ENCODE measurements at places on chromosomes 4 and X.
A peak's percentile ranks its signal among the peaks of the same experiment; 100 is the strongest.

GRCh38 chr4:39961311-39961877, 16.3 kb downstream of the PDS5A start:
- H3K36me3 ChIP-seq = no peaks in the 10 kb centered on the region
- H3K4me1 ChIP-seq = peaks cover 7% of the 10 kb centered on the region
- DNase-seq = no peak
- no peak overlapping the region for H3K27ac ChIP-seq
- H3K4me3 ChIP-seq = no peak overlapping the region
- H3K27me3 ChIP-seq = no peaks in the 10 kb centered on the region

DNA sequence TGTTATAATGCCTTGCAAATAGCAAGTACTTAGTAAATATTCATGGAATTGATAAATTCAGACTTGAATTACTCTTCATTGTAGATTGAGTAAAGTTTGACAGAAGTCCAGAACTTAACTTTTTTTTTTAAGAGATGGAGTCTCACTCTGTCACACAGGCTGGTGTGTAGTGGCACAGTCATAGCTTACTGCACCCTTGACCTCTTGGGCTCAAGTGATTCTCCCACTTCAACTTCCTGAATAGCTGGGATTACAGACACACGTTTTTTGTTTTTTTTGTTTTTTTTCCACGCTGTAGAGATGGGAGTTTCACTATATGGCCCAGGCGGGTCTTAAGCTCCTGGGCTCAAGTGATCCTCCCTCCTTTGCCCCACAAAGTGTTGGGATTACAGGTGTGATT, 32.1 kb downstream of the UBE2K start:
- DNase-seq = no peak
- no peaks in the 10 kb centered on the region for H3K27me3 ChIP-seq
- H3K4me1 ChIP-seq = no peaks in the 10 kb centered on the region

DNA sequence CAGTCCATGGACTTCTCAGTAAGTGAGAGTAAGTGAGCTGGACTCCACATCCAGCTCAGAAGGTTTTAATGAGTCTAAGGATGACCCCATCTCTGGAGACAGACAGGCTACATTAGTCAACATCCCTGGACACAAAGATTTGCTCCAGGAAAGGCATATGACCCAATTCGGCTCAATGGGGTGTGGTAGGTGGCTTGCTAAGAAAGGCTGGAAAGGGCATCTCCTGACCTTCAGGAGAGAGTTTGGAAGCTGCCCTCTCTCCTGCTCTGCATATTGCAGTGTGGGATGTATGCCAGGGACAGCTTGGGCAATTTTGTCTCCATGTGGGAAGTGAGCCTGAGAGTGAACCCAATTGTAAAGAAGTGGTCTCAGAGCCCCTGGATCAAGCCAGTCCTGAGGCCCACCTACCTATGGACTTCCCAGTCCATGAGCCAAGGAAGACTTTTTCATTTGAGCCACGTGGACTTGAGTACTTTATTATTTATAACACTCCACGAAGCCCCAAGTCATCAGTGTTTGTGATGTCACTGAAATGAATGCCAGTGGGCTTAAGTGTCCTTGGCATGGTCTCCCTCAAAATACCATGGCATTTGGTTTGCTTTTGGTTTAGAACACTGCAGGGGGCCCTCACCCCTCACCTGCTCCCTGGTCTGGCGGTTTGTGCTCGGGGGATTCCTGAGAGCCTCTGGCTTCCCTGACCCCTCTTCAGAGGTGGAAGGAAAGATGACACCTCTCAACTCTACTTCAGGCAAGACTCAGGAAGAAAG, 10.4 kb upstream of the ABLIM2 start:
- no peak overlapping the region for H3K4me3 ChIP-seq
- DNase-seq = no peak
- H3K27me3 ChIP-seq = no peaks in the 10 kb centered on the region
- no peaks in the 10 kb centered on the region for H3K36me3 ChIP-seq
- H3K27ac ChIP-seq = no peak overlapping the region
- H3K4me1 ChIP-seq = no peaks in the 10 kb centered on the region

DNA sequence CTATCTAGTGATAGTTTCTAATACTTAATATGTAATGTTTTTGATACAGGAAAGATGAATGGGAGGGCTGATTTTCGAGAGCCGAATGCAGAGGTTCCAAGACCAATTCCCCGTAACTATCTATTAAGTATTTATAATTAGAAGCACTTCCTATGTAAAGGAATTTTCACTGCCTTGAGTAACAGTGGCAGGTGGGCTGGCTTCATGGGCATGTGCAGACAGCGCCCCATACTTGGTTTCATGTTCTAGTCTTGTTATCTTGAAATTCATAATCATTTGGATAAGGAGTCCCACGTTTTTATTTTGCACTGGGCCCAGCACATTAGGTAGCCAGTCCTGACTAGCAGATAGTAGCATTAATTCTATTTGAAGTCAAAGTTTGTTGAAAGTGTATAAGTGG, 1.7 kb downstream of the OCIAD1 start:
- no peak overlapping the region for H3K27ac ChIP-seq
- H3K4me1 ChIP-seq = peaks cover 19% of the 10 kb centered on the region
- no peaks in the 10 kb centered on the region for H3K27me3 ChIP-seq

- H3K27ac ChIP-seq = no peak overlapping the region
- no peaks in the 10 kb centered on the region for H3K36me3 ChIP-seq
- no peaks in the 10 kb centered on the region for H3K4me1 ChIP-seq
- H3K4me3 ChIP-seq = no peak overlapping the region
Measured at GRCh38 chrX:111829345-111829744, 46.6 kb upstream of the TRPC5OS start.

GRCh38 chr4:134935320-134935719, 733.7 kb upstream of the PABPC4L start:
- H3K4me3 ChIP-seq = no peak overlapping the region
- H3K27me3 ChIP-seq = no peaks in the 10 kb centered on the region
- DNase-seq = no peak
- H3K36me3 ChIP-seq = no peaks in the 10 kb centered on the region

GRCh38 chrX:154019061-154019621, 561 bp downstream of the IRAK1 start:
- no peak for DNase-seq
- H3K4me1 ChIP-seq = peaks cover 8% of the 10 kb centered on the region
- no peaks in the 10 kb centered on the region for H3K36me3 ChIP-seq
- peak overlapping the region; percentile 79 for H3K27ac ChIP-seq
- H3K27me3 ChIP-seq = no peaks in the 10 kb centered on the region
- H3K4me3 ChIP-seq = peak overlapping the region; percentile 56

DNA sequence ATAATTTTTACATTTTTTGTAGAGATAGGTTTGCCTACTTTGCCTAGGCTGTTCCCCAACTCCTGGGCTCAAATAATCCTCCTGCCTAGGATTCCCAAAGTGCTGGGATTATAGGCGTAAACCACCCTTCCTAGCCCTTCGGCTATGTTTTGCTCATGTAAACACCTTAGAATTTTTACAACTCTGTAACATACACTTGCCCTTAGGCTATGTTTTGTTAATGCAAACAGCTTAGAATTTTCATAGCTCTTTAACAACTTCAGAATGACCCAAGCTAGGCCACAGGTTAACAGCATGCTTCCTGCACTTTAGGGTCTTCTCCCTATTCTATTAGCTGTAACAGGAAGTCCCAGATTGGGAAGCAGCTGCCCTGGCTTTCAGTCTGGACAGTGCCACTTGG, 24.2 kb downstream of the KLHL15 start:
- no peaks in the 10 kb centered on the region for H3K27me3 ChIP-seq
- H3K4me3 ChIP-seq = no peak overlapping the region
- H3K27ac ChIP-seq = no peak overlapping the region

- H3K27me3 ChIP-seq = no peaks in the 10 kb centered on the region
- peaks cover 35% of the 10 kb centered on the region for H3K4me1 ChIP-seq
- H3K27ac ChIP-seq = no peak overlapping the region
- no peak for DNase-seq
- no peaks in the 10 kb centered on the region for H3K36me3 ChIP-seq
- H3K4me3 ChIP-seq = no peak overlapping the region
Measured at GRCh38 chr4:108352664-108353308, 184.1 kb upstream of the LEF1 start.

- H3K36me3 ChIP-seq = no peaks in the 10 kb centered on the region
- H3K4me3 ChIP-seq = no peak overlapping the region
- peaks cover 7% of the 10 kb centered on the region for H3K4me1 ChIP-seq
- DNase-seq = no peak
- no peak overlapping the region for H3K27ac ChIP-seq
Measured at GRCh38 chr4:87068583-87069021, 133.8 kb downstream of the AFF1 start.

DNA sequence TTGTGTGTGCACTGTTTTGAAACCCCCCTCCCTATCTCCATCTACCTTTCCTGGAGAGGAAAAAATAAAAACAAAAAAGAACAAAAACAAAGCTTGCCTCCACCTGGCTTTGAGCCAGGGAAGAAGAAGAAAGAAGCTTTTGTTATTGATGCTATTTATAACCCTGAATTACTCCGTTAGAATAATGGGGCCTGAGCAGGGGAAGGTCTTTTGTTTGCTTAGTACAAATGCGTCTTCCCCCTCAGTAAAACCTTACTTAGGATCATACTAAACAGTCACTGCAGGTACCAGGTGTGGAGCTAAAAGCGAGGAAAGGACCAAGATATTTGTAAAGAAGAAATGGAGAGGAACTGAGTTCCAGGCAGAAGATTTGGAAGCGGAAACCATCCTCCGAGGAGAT, 352.1 kb downstream of the KCNIP4 start:
- H3K36me3 ChIP-seq = no peaks in the 10 kb centered on the region
- H3K4me1 ChIP-seq = no peaks in the 10 kb centered on the region
- DNase-seq = no peak
- H3K27ac ChIP-seq = no peak overlapping the region
- no peaks in the 10 kb centered on the region for H3K27me3 ChIP-seq

DNA sequence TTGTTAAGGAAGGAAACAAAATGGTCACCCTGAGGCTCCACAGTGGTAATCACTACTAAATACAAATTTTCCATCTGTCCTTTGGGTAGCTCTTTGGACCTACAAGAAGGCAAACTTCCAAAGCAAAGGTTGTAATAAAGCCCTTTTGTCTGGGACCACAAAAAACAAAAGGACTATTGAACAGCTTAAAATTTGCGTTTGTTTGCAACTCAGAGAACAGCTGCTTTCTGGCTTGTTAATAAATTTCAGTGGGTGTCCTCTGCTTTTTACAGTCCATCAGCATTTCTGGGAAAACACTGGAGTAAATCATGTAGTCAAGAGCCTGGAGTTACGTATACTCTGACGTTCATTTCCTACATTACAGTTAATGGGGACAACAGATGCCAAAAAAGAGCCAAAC, 439.7 kb upstream of the DIAPH2 start:
- no peak for DNase-seq
- no peaks in the 10 kb centered on the region for H3K27me3 ChIP-seq
- H3K27ac ChIP-seq = no peak overlapping the region
- H3K4me3 ChIP-seq = no peak overlapping the region
- no peaks in the 10 kb centered on the region for H3K36me3 ChIP-seq

DNA sequence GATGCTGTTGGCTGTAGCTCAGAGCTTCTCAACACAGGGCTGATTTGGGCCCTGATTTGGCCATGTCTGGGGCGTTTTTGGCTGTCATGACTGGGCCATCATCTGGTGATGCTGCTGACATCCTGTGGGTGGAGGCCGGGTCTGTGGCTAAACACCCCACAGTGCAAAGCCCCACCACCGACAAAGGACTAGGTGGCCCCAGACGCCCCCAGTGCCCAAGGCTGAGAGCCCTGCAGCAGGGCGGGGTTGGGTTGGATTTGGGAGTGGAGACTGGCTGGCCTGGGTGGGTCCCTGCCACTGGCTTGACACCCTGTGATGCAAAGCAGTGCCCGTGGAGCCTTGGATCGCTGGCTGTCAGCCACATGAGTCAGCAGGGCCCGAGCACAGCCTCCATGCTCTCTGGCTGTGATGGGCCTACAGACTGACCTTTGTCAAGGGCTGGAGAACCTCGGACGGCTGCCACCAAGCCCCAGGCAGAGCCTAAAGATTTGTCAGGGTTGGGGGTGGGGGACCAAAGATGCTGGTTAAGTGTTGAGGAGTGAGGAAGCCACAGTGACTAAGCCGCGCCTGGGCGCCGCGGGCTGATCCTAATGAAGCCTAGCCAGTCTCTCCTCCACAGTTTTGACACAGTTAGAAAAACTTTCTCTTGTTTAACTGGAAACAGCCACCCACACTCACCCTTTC, 28.3 kb downstream of the CYTL1 start:
- no peak for DNase-seq
- H3K27ac ChIP-seq = no peak overlapping the region
- H3K27me3 ChIP-seq = no peaks in the 10 kb centered on the region
- H3K4me1 ChIP-seq = no peaks in the 10 kb centered on the region
- H3K4me3 ChIP-seq = no peak overlapping the region
- no peaks in the 10 kb centered on the region for H3K36me3 ChIP-seq

- no peak overlapping the region for H3K27ac ChIP-seq
- no peak overlapping the region for H3K4me3 ChIP-seq
- no peaks in the 10 kb centered on the region for H3K27me3 ChIP-seq
- H3K4me1 ChIP-seq = no peaks in the 10 kb centered on the region
Measured at GRCh38 chr4:106414366-106414765, 45.8 kb upstream of the GIMD1 start.

DNA sequence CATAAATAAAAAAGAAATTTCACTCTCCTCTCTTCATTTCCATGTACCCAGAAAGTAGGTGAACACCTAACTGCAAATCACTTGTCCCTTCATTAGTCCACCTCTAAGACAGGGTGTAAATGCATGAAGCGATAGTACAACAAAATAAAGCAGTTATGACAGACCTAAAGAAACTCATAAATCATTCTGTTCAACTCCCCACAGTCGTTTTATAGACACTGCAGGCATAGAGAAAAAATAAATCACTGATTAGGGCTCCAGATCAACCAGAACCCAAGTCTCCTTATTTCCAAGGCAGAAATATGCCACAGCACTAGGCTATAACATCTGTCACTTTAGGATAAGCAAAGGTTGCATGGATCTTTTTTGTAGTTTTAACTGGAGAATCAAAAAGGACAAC, 3.0 kb downstream of the RASGEF1B start:
- DNase-seq = no peak
- H3K4me3 ChIP-seq = no peak overlapping the region
- peaks cover 28% of the 10 kb centered on the region for H3K4me1 ChIP-seq
- H3K36me3 ChIP-seq = no peaks in the 10 kb centered on the region

DNA sequence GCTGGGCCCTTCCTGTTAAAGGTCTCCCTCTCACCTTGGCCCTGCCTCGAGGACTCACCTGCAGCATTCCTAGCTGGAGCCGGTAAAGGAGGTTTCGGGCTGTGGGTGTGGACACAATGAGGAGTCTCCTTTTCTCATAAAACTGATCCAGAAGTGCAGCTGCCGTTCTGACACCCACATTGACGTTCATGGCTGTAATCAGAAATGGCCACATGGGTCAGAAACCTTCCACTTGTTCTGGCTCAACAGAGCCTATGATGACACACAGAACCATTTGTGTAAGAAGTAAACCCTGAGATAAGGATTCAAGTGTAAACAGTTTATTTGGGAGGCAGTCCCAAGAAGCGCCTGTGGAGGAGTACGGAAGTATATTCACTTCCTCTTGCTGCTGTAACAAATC, 63.8 kb downstream of the SRPX start:
- H3K27me3 ChIP-seq = no peaks in the 10 kb centered on the region
- no peak overlapping the region for H3K27ac ChIP-seq
- no peaks in the 10 kb centered on the region for H3K4me1 ChIP-seq
- no peak overlapping the region for H3K4me3 ChIP-seq

DNA sequence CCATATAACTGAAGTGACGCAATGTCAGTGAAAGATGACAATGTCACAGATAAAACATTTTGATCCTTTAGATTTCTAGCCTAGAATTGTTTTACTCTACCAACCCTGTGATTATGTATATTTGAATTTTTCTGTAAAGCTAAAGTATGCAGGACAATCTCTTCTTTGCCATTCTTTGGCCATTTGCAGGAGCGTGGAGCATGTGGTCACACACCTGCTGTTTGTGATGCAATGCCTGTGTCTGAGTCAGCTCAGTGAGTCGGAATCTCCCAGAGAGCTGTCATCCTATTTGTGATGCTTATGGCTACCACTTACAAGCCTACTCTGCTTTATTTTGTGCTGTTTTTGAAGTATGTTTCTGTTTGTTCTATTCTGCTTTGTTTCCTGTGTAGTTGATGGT, 214.5 kb downstream of the NAF1 start:
- no peaks in the 10 kb centered on the region for H3K4me1 ChIP-seq
- H3K27me3 ChIP-seq = no peaks in the 10 kb centered on the region
- H3K36me3 ChIP-seq = no peaks in the 10 kb centered on the region
- no peak overlapping the region for H3K27ac ChIP-seq
